ENCODE measurements at places on chromosomes 5 and 9.

DNA sequence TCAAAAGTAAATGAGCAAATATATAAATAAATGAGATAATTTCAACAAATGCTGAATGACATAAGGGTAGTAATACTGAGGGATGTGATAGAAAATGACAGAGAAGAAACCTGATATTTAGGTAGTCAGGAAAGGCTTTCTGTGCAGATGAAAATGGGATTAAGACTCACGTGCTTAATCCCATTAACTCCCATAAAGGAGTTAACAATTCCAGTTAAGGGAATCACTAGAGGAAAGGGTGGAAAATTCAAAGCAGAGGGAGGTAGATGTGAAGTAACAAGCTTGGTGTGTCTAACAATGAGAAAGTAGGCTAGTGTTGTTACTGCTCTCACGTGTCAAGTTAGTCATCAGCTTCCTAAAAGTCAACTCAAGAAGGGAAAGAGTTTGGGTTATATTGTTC, 90.5 kb upstream of the TRIM32 start:
- DNase-seq, result no peak

DNA sequence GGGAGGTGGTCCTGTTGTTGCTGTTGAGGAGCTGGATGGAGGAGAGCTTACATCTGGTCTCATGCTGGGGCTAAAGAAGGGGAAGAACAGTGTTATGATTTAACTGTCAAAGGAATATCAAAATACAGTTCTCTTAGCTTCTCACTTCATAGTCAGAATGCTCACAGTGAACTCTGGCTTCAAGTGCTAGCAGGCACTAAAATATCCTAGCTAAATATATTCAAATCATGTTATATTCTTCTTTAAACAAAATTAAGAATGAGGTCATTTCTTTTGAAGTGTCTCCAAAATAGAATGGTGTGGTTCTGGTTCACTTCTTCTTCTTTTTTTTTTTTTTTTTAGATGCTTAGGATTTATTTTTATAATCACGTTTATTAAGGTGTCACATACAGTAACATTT, 89.4 kb downstream of the NR3C1 start:
- no peak for DNase-seq

DNA sequence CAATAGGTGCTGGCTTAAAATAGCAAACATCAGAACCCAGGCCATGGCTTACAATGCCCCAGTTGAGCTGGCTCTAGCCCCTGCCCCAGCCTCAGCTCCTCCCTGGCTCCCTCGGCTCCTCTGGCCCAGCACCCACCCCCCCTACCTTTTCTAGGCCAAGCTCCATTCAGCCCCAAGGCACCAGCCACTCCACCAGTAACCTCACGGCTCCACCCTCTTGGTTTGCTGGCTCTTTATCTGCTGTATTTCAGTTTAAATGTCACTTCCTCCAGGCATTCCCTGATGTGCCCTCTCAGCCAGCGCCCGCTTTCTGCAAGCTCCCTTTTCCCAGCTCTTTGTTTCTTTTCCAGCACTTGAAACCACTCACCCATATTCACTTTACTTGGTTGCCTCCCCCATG, 10.6 kb downstream of the C1QTNF2 start:
- DNase-seq, result no peak

GRCh38 chr5:166725593-166725992, 1565.9 kb upstream of the WWC1 start:
- no peak for DNase-seq

DNA sequence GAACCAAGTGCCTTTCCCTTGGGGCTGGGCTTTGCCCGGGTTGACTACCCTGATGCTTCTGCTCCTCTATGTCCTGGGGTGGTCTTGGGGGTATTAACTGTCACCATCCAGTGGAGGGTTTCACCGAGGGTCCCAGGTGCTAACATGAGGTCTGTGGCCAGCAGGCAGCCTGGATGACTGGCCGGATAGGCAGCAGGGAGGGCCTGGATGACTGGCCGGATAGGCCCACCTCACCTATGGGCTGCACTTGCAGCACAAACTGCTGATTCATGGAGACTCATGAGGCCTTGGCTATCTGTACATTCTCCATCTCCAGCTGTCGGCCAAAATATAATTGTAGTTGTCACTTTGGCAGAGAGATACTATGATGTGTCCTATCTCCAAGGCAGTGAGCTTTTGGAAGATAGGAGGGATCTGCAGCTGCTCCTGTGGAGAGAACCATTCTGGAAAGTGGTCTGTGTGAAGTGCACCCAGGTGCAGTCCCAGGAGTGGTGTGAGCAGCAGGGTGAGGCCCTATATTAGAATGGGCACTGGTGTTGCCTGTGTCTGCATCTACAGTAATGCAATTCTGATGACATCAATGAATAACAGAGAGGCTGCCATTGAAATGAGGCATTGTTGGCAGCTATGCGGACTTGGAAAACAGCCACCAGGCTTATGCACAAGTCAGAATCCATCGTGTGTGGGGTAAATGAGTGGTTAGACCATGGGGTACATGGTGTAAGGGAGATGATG, 26.3 kb upstream of the CDKN2AIPNL start:
- DNase-seq, result no peak

DNA sequence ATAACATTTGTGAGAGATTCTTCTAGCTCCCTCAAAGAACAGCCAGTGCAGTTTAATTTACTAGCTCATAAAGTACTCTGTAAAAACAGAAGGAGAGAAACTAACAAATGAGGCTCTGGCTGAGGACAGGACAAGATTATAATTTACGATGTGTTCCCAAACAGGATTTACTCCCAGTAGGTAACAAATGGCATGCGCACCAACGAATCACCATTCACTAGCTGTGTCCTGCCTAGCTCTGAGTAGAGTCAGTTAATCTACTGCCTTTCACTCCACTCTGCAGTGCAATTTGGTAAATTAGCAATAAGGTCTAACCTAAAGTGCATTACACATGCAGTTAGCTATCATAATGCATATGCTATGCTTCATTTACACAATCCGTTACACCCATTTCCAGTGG, 497.4 kb upstream of the CCNG1 start:
- no peak for DNase-seq

DNA sequence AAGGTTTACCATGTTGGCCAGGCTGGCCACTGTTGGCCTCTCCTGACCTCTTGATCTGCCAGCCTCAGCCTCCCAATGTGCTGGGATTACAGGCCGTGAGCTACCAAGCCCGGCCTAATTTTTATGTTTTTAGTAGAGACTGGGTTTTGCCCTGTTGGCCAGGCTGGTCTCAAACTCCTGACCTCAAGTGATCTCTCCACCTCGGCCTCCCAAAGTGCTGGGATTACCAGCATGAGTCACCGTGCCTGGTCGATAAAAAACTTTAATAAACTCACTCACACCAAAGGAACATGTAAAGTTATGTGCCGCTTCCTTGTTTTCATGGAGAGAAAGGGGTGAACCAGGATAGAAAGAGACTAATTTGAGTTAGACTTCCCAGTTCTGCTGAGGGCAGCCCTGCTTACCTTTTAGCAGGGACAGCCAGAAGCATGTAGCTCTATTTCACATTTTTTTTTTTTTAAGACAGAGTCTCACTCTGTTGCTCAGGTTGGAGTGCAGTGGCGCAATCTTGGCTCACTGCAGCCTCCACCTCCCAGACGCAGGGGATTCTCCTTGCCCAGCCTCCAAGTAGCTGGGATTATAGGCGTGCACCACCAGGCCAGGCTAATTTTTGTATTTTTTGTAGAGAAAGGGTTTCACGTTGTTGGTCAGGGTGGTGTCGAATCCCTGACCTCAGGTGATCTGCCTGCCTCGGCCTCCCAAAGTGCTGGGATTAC, 11.4 kb upstream of the HAUS6 start:
- no peak for DNase-seq

DNA sequence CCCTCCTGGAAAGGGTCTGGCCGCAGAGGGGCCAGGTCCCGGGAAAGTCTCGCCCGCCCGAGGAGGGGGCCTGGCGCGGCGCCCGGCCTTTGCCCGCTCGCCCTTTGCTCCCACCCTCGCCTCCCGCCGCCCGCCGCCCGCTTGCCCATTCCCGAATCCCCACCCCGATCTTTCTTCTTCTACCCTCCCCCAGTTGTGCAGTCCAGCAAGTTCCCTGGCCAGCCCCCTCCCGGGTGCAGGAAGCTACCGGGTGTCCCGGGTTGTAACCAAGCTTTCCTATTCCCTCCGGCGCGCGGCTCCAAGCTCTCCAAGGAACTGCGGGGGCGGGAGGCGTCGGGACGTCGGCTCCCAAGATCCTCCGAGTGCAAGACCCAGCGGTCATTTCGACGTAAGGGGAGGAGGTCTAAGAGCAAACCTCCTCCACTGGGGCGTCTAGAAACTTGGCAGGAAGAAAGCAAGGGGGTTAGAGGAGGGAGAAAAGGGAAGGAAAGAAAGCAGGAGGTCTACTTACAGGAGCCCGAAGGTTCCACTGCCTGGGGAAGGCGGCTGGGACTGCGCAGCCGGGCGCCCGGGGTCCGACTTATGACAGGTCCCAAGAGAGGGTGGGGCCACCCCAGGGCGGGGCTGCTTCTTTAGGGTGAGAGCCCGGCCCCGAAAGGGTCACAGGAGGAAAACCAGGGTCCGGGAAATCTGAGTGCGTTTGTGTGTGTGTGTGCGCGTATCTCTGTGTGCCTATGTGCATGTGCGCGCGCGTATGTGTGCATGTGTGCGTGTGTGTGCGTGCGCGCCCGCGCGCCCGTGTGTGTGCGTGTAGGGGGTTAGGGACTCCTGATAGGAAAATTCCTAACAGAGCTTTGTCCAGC, at the start of gene PTGR1:
Gene PTGR1 (minus strand): TSS at position 556 of the 863 bp plus-strand sequence. CDS start 2,225 bp downstream, outside the sequence.
- DNase-seq, result peak; percentile 39

DNA sequence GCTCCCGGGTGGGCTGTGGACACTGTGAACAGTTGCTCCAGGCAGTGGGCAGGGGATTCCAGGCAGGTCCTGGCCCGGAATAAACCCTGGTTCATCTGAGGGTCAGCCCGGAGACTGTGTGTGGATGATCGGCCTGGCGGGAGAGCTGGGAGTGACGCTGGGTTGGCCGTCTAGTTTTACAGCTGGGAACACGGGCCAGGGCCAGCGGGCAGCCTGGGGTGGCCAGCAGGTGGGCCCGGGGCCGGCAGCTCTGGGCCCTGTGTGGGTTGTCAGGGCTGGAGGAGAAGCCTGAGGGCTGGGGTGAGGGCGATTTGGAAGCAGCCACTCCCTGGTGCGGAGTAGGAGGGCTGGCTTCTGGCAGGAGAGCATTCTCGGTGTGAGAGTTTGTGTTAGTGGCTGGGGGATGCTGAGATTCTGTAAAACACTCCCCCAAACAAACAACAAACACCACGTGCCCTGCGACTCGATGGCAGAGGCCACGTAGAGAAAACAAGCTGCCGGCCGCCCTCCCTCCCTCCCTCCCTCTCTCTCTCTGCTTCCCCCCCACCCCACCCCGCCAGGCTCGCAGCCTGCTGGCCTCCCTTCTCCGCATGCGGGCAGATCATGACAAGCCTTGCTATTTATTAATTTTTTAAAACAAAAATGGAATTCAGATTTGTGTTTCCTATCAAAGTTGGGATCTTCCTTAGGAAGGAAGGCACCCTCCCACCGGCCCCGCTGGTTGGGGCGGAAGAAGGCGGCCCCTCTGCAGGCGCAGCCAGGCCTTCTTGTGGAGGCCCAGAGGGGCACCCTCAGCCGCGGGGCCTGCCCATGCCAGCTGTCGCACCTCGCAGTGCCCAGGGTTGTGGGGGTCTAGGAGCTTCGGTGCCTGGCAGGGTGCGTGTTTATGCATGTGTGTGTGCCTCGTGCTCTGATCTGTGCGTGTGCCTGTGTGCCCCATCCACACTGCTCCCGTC, 49.5 kb downstream of the RXRA start:
- no peak for DNase-seq

- DNase-seq, result no peak
Measured at GRCh38 chr5:129629575-129629974, 118.3 kb upstream of the MINAR2 start.

GRCh38 chr9:15529566-15530324, 19.0 kb upstream of the PSIP1 start:
- DNase-seq, result no peak

GRCh38 chr5:13957032-13957645, 12.7 kb upstream of the DNAH5 start:
- no peak for DNase-seq

- no peak for DNase-seq
Measured at GRCh38 chr5:142296914-142297417, 27.9 kb downstream of the SPRY4 start.

DNA sequence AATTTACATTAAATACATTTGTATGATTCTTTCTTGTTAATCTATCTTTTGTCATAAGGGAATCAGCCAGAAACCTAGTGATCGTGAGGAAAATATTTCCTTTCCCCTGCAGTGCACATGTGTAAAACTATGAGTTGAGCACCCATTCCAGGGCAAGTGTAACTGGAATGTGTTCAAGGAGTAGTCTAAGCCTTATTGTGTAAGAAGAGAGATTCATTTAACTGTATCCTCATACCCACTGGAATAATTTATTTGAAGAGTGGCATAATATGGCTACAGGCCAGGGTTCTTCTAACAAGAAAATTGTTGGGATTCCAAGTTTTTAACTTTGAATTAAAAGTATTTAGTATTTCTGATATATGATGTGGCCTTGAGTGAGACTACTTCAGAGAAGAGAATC, 1692.7 kb downstream of the EFNA5 start:
- no peak for DNase-seq

DNA sequence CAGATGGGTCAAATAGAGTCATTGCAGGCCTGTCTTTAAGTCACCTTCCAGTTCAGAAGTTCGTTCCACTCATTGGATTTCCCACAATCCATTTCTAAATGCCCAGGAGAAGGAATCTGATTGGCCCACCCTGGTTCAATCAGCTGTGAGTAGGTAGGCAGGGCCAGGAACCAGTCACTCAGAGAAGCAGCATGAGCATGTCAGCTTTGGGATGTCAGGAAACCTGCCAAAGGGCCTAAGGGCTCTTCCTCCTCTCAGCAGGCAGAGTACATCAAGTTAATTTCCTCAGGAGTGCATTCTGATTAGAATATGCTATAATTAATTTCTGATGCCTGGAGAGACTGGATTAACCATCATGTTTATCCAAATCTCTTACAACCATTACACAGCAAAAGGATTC, 412.9 kb upstream of the CCNH start:
- no peak for DNase-seq

DNA sequence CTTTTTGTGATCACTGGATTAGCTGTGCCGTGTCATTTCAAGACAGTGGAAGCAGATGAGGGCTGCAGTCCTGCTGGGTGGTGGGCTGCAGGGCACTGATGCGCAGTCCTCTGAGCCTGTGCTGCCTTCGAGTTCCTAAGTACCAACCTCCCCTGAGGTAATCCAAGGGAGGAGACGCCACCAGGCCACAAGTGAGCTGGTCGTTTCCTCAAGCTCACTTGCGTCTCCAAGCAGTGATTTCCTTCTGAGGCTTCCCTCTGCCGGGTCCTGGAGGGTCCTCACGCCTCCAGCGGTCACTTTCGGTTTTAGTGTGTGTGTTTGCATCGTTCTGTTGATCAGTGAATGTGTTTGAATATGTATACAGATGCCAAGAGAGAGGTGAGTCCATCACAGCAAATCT, 115.7 kb downstream of the TRIO start:
- no peak for DNase-seq

- no peak for DNase-seq
Measured at GRCh38 chr5:53730943-53731342, 170.5 kb downstream of the NDUFS4 start.

DNA sequence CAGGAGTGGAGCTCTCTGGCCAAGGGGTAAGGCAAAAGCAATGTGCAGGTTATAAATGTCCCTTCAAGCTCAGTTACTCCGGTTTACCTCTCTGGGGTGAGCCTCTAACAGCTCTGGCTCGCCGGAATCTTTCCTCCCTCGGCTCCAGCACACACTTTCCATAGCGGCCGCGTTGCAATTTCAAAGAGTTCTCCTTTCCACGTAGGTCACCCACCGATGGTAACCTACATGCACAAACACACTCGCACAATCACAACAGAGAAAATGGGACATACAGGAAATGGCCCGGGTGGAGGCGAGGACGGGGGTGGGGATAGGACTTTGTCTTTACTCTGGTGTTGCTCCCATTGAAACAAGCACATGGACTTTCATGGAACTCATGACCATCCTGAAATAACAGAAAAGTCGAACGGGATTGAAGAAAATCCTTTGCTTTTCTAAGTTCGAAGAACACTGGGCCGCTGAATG, 1.2 kb downstream of the LHFPL2 start:
- no peak for DNase-seq
